ENCODE measurements at places on chromosomes 12 and 14. TPM values are rescaled to one million over a fixed set of nuclear protein-coding genes. Genes with fewer than 3 reads are reported as not detected.

The TMEM229B gene
- 7.0 TPM for polyA plus RNA-seq

The OR10P1 gene
- polyA plus RNA-seq, result not detected

The SNAPC1 gene
- 5.2 TPM for polyA plus RNA-seq

The TGFB3 gene
- 0.43 TPM for polyA plus RNA-seq

The E2F7 gene
- polyA plus RNA-seq, result not detected

The HNF1A gene
- not detected for polyA plus RNA-seq

The CCNK gene
- 26.8 TPM for polyA plus RNA-seq

The ASCL1 gene
- not detected for polyA plus RNA-seq

The KERA gene
- polyA plus RNA-seq, result not detected

The KSR2 gene
- not detected for polyA plus RNA-seq

The HELB gene
- 6.9 TPM for polyA plus RNA-seq

The PTPRR gene
- not detected for polyA plus RNA-seq

The SDS gene
- polyA plus RNA-seq, result not detected

The ACVRL1 gene
- polyA plus RNA-seq, result not detected

The ZFHX2 gene
- 0.26 TPM for polyA plus RNA-seq

The VCPKMT gene
- 14.0 TPM for polyA plus RNA-seq

The ITGA7 gene
- polyA plus RNA-seq, result 0.13 TPM

The AVPR1A gene
- not detected for polyA plus RNA-seq

The GLS2 gene
- polyA plus RNA-seq, result 3.8 TPM

The HCAR1 gene
- not detected for polyA plus RNA-seq

The ZC2HC1C gene
- polyA plus RNA-seq, result 3.1 TPM

The TIMELESS gene
- polyA plus RNA-seq, result 14.3 TPM

The SLC6A15 gene
- not detected for polyA plus RNA-seq

The RIMBP2 gene
- not detected for polyA plus RNA-seq

The FERMT2 gene
- polyA plus RNA-seq, result not detected
